Amygdala (tissue), 56 donors: ENCODE measurements at places on chromosomes 3 and 15.

DNA sequence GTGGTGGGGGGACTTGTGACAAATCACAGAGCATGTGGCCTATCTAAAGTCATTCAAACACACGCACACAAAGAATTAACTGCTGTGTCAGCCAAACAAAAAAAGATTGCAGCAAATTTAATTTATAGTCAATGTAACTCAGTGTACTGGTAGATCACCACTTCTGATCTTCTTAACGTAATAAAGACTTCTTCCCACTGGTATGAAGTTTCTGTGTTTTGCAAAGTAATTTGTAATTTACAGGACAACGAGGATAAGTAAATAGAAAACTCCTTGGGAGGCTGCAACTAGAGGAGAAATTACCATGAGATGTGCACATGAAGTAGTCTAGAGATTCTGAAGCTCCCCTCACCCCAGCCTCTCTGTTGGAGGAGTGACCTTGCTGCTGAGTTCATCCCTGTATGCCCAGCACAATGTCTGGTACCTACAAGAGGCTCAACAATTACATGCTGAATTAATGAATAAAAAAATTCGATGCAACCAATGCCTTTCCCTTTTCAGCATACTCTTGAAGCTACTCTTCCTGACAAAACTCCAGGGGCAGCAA lies 207.3 kb downstream of the ARRDC4 start:
- DNase-seq = no peak

- DNase-seq = no peak
Measured at GRCh38 chr3:53181024-53181371, 20.0 kb downstream of the PRKCD start.

GRCh38 chr15:85423256-85423655 lies 42.9 kb downstream of the AKAP13 start:
- no peak for DNase-seq

DNA sequence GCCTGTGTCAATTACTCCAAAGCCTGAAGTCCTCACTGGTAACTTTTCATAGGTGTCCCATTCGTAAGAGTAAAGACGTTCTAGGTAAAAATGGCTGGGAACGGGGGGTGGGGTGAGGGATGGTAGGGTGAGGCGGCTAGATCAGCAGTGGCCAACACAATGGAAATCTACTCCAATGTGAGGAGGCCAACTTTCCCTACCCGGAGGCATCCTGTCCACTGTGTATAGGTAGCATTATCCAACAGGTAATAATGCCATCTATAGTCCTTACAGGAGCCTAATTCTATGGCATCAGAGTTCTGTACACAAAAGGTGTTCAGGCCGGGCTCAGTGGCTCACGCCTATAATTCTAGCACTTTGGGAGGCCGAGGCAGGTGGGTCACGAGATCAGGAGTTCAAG lies 29.1 kb downstream of the HDC start:
- DNase-seq = no peak

- DNase-seq = no peak
Measured at GRCh38 chr15:57570994-57571393, 20.7 kb upstream of the MYZAP start.

DNA sequence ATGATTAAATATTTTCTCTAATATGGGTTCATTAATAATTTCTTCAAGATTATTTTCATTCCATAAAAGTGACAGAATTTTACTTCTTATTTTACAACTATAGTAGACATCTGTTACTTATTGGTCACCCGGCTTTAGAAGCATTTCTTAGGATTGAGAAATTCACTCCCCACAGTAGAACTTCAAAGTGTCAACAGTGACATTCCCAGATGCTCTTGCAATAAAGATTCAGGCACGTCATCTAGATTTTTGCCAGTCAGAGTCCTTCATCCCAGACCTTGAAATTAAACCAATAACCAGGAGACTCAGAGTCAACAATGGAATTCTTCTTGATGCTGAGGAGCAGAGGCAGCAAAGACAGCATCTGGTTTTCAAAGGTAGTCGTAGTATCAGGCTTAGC lies 190.8 kb downstream of the VGLL3 start:
- no peak for DNase-seq

DNA sequence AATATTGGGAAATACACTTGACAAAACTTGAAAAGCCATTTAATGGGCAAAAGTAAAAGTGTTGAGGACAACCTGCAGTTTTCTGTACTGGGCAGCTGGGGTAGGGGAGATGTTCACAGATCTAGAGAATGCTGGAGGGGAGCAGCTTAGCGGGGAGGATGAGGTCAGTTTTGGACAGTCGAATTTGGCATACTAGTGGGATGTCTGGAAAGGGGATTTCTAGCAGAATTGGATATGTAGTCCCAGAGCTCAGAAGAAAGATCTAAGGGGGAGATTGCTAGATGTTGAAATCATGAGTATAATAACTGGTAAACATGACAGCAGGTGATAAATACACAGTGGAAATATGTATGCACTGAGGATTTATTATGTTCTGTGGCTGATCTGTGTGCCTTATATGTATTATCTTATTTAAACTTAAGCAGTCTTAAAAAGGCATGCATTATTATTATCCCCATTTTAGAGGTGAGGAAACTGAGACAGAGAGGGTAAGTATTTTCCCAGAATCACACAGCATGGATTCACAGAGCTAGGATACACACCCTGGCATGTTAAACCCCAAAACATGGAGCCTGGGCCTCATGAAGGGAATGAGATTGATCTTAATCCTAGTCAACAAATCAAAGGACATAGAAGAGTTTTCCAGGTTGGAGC lies 42.7 kb downstream of the TLNRD1 start:
- no peak for DNase-seq

GRCh38 chr15:80604583-80605575 lies 90.2 kb upstream of the ABHD17C start:
- no peak for DNase-seq

GRCh38 chr3:143484846-143485512 lies 363.3 kb downstream of the SLC9A9 start:
- no peak for DNase-seq

DNA sequence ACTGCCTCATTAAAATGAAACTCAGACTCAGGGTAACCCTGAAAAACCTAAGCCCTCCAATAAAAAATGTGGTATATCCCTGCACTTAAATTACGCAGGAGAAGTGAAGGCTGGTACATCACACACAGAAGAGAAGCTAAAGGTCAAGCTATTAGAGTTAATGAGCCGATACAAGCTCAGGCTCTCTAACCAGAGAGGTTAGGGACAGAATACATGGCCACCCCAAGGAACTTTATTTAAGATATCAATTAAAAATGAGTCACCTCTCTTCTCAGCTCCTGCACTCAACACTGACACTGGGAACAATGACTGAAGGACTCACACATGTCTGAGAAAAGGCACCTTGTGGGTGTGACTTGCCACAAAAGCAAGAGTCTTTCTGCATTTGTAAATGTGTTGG lies 800.6 kb upstream of the CFAP20DC start:
- DNase-seq = no peak

- no peak for DNase-seq
Measured at GRCh38 chr3:55721716-55722484, 234.8 kb upstream of the WNT5A start.

DNA sequence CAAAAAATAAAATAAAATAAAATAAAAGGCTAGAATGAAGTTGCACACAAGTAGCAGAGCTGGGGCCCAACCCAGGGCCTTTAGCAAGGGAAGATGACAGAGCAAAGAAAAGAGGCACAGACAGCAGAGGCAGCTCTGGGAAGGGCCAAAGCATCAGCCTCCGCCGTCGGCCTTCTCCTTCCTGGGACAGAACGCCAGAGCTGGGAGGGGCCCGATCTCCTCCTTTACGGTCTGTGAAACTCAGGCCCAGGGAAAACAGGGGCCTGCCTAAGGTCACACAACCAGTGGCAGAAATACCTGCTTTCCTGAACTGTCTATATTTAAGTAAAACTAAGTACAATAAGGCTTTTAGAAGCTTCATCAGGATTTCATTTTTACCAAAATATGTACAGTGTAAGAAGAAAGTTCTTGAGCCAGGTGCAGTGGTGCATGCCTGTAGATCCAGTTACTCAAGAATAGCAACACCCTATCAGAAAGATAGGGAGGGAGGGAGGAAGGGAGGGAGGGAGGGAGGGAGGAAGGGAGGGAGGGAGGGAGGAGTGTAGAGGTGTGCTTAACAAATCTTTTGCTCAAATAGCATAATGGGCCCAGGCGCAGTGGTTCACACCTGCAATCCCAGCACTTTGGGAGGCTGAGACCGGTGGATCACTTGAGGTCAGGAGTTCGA lies 43.0 kb upstream of the MUC4 start:
- no peak for DNase-seq

- DNase-seq = no peak
Measured at GRCh38 chr3:187519428-187519890, 150.7 kb downstream of the SST start.

GRCh38 chr3:99803297-99803696 lies 14.4 kb upstream of the CMSS1 start:
- no peak for DNase-seq

- DNase-seq = no peak
Measured at GRCh38 chr3:100149713-100150415, 35.6 kb upstream of the FILIP1L start.

- DNase-seq = no peak
Measured at GRCh38 chr15:58386641-58387040, 45.1 kb upstream of the LIPC start.

DNA sequence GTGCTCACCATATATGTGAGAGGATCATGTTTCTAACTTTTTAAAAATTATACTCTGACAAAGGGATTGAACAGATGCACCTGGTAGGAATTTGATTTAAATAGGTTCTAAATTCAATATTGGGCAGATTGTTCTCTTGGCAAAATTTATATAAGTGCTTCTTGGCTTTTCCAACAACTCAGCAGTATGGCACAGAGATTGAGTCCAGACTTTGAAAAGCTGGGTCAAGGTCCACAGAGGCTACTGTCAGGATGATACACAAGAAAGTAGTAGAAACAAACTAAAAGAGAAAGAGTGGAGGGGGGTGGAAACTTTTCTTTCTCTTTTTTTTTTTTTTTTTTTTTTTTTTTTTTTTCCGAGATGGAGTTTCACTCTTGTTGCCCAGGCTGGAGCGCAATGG lies 203.2 kb upstream of the ADAMTS9 start:
- no peak for DNase-seq

GRCh38 chr3:139909811-139910210 lies 25.2 kb upstream of the CLSTN2 start:
- DNase-seq = no peak

- no peak for DNase-seq
Measured at GRCh38 chr3:138033202-138033691, 23.3 kb downstream of the CLDN18 start.

- DNase-seq = no peak
Measured at GRCh38 chr15:46620392-46621013, 985.7 kb downstream of the SQOR start.

GRCh38 chr3:40645883-40646282 lies 121.1 kb downstream of the ZNF621 start:
- DNase-seq = no peak

GRCh38 chr3:68017069-68017468 lies 362.7 kb upstream of the SUCLG2 start:
- DNase-seq = no peak

GRCh38 chr15:33675246-33675645 lies 293.1 kb upstream of the CHRM5 start:
- DNase-seq = no peak

DNA sequence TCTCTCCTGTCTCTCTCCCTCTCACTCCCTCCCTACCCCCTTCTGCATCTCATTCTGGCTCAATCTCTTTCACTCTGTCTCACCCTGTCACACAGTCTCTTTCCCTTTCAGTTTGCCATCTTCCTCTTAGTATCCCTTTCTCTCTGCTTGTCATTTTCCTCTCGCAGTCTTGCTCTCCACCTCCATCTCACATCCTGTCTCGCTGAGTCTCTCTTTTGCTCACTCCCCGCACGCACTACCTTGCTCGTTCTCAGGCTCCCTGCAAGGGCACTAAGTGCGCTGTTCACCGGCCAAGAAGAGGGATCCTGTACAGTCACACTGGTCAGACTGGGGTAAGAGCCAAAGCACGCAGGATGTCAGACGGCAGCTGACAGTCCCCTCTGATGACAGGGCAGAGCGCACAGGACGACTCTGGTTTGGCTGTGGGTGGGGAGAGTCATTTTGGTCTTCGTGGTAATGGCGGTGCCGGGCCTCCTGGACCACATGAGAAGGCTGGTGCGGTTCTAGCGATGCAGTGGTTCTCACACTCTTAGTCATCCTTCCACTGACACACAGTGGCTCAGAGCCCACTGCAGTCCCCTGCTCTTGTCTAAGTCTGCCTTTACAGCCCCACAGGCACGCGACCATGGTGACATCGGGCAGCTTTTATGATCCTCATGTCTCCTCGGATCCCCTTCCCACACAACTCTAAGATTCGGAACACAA lies 356.8 kb downstream of the FOXP1 start:
- DNase-seq = no peak

GRCh38 chr3:193491026-193491425 lies 63.7 kb downstream of the ATP13A4 start:
- DNase-seq = no peak

GRCh38 chr15:44782516-44782915 lies 46.2 kb downstream of the TRIM69 start:
- DNase-seq = no peak
